Urinary bladder (tissue), 4 donors: ENCODE measurements at places on chromosomes 11 and 22. TPM values are rescaled to one million over a fixed set of nuclear protein-coding genes. Genes with fewer than 3 reads are reported as not detected.

The COA4 gene
- total RNA-seq, result 34.0 TPM

The MUC5B gene
- total RNA-seq, result not detected

The PGA5 gene
- total RNA-seq, result 0.69 TPM

The TPBGL gene
- not detected for total RNA-seq

The FOSL1 gene
- total RNA-seq, result not detected

The SHISAL1 gene
- total RNA-seq, result 5.1 TPM

- DNase-seq, result no peak
Observed at GRCh38 chr11:31022080-31022479, 347.5 kb downstream of the DCDC1 start.

DNA sequence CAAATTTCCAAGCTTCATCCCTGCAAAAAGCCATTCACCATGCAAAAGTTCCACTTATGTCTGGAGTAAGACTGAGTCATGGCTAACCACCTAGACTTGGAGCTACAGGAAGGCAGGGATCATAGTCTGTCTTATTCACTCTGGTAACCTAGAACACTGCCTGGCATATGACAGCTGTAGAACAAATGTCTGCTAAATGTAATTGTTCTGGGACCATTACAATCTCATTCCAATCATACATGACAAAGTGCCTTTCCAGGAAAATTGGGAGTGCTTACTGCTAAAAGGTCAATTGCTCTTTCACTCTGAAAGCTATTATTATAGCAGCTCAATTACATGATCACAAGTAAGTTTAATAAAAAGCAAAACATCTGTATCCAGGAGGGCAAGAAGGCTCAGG is 99.1 kb upstream of the CHRM4 start:
- no peak for DNase-seq

GRCh38 chr22:49203859-49204598 is 623.6 kb downstream of the BRD1 start:
- no peak for DNase-seq

DNA sequence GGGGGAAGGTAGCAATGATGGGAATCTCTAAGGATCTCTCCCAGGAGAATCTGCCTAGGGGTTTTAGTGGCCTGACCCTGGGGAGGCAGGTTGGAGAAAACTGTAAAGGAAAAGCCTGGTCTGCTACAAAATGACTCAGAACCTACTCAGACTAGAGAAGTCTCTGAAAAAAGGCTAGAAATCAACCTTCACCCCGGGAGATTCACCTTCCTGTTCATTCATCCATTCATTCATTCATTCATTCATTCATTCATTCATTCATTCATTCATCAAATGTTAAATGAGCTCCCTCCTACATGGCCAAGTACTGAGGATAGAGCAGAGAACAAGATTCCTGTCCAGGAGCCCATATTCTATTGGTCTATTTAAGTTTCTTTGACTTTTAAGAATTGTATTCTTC is 8.9 kb upstream of the ANKK1 start:
- no peak for DNase-seq

DNA sequence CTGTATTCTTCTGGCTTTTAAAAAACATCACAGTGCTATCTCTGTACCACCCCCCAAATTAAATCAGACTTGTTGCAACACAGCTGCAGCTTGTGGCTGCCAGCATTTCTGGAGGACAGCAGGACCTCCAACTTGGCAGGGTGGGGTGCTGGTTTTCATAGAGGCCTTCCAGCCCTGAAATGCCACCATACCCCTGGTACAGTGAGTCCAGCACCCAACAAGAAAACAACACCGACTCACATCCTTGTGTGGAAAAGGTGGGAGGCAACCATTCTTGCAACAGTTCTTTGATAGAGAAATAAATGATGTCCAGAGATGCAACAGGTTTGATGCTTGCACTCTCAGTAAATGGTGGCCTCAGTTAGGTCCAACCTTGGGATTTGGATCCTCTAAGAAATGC is 96.0 kb downstream of the ABTB2 start:
- DNase-seq, result no peak

- DNase-seq, result no peak
Observed at GRCh38 chr11:99535819-99536218, 515.1 kb downstream of the CNTN5 start.

- no peak for DNase-seq
Observed at GRCh38 chr11:120842195-120842594, 181.7 kb upstream of the TBCEL start.

DNA sequence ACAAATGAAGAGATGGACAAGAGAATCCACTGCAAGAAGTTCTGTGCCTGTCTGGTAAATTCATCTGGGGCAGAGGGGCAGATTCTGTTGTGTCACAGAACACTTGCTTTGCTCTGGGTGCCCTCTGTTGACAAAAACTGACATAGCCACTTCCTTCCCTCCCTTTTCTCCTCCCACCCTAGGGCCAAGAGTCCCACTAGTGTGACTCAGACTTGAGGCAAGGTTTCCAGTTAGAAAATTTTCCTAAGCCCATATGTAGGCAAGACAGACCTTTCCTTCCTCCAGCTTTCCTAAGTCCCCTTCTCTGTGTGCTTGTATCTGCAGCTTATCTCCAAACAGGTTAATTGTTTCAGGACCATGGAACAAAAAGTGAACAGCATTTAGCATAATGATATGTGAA is 106.8 kb downstream of the RBFOX2 start:
- no peak for DNase-seq

DNA sequence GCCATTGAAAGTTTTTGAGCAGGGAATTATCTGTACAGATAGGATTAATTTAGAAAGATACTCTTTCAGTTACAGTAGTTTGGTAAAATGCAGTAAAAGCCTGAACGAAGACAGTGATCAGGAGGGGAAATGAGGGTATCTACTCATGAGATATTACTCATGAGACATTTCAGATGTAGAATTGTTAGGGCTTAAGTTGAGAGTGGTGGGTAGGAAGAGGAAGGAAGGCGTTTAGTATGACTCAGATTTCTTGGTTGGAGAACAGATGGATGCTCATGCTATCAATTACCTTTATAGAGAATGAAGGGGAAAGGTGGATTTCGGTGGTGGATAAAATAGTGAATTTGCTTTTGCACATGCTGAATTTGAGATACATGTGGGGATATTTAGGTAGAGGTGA is 15.8 kb downstream of the CCDC81 start:
- no peak for DNase-seq

DNA sequence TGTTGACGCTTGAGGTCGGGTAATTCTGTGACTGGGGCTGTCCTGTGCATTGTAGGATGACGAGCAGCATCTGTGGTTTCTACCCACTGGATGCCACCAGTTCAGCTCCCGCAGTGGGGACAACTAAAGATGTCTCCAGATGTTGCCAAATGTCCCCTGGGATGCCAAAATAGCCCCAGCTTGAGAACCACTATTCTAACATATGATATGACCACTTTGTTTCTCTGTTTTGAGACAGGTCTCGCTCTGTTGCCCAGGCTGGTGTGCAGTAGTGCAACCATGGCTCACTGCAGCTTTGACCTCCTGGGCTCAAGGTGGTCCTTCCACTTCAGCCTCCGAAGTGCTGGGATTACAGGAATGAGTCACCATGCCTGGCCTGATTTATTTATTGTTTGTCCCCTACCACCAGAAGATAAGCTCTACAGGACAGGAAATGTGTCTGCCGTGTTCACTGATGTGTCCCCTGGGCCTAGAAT is 4.4 kb upstream of the MEN1 start:
- no peak for DNase-seq

DNA sequence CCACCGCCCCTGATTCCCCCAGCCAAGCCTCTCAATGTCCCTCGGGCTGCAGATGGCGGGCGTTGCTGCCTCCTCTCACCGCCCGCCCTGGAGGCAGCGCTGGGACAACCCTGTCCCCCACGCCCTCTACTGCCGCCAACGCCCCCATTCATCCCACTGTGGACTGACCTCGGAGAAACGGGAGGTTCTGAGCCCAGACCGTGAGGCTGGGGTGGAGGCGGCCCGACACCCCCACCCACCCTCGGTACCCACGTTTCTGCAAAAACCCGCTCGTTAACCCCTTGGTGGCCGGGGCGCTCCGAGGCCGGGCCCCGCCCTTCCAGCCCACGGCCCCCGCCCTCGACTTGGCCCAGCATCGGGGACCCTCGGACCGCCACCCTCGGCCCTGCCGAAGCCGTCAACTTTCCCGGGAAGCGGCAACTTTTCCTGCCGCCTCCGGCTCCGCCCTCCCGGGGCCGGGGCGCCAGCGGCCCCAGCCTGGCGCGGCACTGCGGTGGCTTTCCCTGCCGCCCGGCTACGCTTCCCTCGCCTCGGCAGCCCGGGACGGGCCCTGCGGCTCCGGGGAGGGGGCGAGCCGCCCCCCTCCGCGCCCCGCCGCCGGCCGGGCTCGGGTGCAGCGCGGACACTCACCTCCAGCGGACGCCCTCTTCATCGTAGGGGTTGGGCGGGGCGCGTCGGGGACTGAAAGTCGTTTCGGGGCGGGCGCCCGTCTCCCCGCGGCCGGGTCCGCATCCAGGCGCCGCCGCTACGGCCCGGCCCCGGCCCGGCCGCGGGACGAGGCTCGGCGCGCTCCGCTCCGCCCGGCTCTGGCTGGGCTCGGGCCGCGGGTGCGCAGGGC is 458 bp downstream of the RTN4R start:
- no peak for DNase-seq

DNA sequence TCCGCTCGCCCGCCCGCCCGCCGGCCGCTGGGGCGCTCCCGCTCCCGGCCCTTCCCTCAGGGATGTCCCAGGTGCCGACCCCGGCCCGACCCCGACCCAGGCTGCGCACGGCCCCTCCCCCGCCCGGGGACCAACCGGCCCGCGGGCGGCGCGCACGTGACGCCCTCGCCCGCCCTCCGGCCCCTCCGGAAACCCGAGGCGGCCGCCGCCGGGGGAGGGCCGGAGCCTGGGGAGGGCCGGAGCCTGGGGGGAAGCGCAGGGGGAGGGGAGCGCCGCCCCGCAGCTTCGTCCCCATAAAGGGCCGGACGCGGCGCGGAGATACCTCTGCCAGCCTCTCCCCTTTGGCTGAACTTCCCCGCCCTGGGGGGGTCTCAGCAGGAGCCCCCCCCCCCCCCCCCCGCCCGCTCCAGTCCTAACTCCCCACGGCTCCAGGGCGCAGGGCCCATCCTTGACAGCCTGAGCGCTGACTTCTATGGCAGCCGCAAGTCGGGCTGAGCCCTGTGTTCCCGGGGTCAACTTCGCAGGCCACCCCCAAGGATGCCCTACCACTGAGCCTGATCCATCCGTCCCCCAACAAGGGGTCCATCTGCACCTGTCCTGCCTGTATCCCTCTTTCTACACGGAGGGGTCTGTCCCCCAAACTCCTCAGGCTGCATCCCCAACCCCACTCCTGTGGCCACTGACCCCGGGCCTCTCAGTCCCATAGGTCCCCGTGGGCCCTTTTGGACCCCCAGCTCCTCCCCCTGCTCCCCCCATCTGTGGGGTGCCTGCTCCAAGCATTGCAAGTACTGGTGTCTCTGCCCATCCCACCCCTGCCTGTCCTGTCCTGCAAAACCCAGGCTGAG is at the start of gene MAPK12:
Gene MAPK12, minus strand, starts transcription at position 69 of the 845 bp plus-strand sequence. CDS start 174 bp downstream, outside the sequence.
- DNase-seq, result no peak

- DNase-seq, result no peak
Observed at GRCh38 chr11:27290261-27291050, 72.6 kb downstream of the CCDC34 start.

DNA sequence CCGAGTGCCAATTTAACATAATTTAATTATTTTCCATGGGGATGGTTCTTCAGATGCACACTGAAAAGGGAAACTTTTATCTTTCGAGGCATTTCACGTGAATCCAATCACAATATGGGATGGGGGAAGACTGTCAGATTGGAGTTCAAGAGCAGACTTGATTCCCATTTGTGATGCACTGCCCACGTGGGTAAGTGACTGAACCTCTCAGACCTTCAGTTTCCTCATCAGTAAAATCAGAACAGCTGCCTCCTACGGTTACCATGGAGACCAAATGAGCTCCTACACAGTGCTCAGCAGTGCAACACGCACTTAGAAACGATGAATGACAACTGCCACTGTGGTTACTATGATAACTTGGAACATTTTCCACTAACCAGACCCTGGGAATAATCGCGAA is 21.7 kb downstream of the KIAA0930 start:
- DNase-seq, result no peak

- DNase-seq, result no peak
Observed at GRCh38 chr22:24153959-24154358, 27.3 kb upstream of the SUSD2 start.

GRCh38 chr11:79406376-79406775 is 34.5 kb downstream of the TENM4 start:
- DNase-seq, result no peak
